SIG-M5 (cell line): ENCODE measurements at places on chromosomes 13 and 19.

DNA sequence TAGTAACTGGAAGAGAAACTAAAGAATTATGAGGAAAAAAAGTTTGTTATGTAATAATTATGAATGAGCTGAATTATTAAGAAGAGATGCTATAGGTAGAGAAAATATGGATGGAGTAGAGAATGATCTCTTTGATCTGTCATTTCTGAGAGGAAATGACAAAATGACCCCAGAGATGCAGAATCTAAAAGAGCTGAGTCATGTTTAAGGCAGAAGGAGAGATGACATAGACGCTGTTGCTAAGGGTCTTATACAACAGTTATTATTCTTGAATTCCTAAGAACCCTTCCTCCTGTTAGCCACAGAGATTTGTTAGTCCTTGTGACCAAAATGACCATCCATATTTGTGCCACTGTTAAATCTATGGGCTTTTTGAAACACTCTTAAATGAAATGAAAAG, 58.3 kb upstream of the FREM2 start:
- no peak for DNase-seq

- DNase-seq: no peak
Observed at GRCh38 chr13:99332456-99332855, 25.3 kb upstream of the GPR183 start.

DNA sequence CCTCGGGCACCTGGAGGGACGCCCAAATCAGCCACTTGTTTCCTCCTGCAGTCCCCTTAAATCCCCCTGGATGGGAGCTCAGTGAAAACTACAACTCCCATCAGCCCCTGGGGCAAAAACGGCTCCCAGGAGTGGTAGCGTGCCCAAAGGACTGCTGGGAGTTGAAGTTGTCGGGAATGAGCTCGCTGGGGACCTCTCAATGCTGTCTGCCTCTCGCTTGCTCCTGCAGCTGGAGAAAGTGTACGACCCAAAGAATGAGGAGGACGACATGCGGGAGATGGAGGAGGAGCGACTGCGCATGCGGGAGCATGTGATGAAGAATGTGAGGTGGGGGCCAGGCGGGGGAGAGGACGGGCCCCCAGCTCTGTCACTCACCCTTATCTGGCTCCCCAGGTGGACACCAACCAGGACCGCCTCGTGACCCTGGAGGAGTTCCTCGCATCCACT, 14.7 kb upstream of the DHDH start:
- DNase-seq: no peak

- no peak for DNase-seq
Observed at GRCh38 chr13:113110048-113110851, 4.7 kb downstream of the F7 start.

DNA sequence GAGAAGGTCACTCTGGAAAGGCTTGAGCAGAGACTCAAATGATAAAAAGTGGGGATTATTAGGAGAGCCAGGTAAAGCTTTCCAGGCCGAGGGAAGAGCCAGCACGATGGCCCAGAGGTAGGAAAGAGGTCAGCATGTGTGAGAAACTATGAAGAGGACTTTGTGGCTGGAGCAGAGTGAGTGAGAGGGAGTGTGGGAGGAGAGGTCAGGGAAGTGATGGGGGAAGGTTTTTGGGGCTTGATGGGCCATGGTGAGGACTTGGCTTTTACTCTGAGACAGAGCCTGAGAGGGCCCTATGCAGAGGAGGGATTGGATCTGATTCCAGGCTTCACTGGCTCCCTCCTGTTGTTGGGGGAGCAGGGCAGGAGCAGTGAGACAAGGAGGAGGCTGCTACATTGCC, 5.3 kb downstream of the CATSPERG start:
- DNase-seq: no peak

- DNase-seq: no peak
Observed at GRCh38 chr13:21744149-21744548, 73.3 kb downstream of the FGF9 start.

DNA sequence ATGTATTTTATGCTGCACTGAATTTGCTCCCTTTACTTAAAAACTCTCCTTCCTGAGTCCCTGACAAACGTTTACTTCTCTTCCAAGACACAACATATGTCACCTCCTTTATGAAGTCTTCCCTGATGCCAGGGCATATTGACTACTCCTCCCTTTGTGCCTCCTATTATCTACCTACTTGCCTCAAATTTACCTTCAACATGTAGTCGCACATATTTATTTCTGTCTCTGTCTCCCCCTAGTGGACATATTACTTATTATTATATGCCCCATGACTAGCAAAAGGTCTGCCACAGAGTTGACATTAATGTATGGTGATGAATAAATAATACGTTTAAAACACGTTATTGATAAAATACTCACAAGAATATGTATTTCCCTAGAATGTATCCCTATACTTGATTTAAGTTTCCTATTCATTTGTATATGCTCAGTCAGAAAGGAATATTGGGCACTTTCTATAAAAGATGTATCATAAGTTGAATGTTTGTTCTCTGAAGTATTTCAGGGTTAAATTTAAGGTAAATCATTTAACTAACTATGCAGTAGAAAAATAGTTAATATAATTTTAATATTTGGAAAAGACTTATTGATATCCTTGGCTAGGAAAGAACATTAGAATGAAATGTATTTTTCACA, 250.3 kb upstream of the ATXN8OS start:
- no peak for DNase-seq

DNA sequence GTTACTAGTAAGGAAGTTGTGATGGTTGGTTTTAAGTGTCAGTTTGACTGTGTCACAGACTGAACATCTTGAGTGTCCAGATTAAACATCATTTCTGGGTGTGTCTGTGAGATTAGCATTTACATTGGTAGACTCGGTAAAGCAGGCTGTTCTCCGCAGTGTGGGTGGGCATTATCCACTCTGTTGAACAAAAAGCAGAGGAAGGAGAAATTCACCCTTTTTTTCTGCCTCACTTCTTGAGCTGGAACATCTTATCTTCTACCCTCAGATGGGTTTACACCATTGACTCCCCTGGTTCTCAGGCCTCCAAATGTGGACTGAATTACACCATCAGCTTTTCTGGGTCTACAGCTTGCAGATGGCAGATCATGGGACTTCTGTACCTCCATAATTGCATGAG, 63.7 kb upstream of the ZDHHC20 start:
- no peak for DNase-seq

GRCh38 chr13:21639561-21639960, 31.3 kb upstream of the FGF9 start:
- no peak for DNase-seq

GRCh38 chr13:48594096-48594815, 59.5 kb upstream of the CYSLTR2 start:
- no peak for DNase-seq

- no peak for DNase-seq
Observed at GRCh38 chr19:28309070-28309469, 903.9 kb downstream of the UQCRFS1 start.

- no peak for DNase-seq
Observed at GRCh38 chr13:26495750-26496149, 61.7 kb upstream of the WASF3 start.

DNA sequence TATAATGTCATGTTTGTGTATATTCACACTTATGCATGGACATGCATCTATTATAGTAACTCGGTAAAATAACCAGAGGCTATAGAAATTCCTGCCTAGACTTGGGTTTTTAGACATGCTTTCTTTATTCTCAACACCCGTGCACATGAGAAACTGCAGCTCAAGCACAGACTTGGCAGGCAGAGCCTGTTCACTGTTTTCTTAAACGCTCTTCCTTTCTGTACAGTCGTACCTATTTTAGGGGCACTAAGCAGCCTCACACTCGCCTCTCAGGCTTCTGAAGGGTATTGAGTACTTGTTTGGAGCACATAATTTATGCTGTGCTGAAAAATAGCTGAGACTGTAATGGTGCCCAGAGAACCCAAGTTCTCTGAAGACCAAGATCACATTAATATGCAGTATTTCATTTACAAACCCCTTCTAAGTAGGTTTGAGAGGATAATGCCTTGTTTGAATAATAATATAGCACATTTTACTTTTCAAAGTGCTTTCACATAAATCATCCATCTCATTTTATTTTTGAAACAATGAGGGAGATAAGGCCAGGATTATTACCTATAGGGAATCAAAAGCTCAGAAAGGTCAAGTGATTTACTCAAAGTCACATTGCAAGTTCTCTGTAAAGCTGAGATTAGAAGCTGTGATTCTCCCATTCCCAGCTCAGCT, 429.9 kb downstream of the SPRY2 start:
- DNase-seq: no peak

DNA sequence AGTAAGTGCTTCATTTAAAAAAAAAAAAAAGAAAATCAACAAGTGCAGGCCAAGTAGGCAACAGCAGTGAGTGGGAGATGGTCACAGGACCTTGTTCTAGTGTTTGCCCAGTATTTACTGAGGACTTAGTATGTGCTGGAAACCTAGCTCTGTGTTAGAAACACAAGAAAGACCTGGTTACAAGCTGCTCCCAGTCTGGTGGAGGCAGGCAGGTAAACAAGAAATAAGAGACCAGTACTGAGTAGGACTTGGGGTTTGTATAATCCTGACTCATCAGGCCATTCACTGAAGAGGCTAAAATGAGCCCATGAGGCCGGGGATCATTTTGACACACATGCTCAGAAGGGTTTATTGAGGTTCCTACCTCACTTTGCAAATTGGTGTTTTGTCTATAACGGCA, 21.5 kb upstream of the SERPINE3 start:
- no peak for DNase-seq

DNA sequence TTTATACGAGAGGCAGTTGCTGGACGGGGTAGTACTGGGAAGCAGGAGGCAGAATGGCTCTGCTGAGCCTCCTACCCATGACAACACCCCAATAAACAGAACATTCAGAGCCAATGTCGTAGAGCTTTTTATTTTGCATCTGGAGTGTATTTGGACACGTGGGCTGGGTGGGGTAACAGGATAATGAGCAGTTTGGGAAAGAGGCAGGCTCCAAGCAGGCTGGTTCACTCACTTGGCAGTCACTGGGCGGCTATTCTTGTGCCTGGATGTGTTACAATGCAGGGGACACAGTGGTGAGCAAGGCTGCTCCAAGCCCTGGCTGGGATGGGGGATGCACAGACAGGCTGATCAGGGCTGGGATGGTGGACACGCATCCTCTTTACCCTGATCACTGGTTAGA, 9.5 kb downstream of the ACTMAP start:
- no peak for DNase-seq

DNA sequence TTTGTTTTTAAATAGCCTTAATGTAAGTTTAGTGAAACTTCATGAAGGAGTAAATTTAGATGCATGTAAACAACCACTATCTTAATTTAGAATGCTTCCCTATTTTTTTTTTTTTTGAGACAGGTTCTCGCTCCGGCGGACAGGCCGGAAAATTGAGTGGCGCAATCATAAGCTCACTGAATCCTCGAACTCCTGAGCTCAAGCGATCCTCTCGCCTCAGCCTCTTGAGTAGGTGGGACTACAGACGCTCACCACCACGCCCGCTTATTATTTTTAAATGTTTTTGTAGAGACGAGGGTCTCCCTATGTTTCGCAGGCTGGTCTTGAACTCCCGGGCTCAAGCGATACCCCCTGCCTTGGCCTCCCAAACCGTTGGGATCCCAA, 1.6 kb downstream of the TEX30 start:
- no peak for DNase-seq

DNA sequence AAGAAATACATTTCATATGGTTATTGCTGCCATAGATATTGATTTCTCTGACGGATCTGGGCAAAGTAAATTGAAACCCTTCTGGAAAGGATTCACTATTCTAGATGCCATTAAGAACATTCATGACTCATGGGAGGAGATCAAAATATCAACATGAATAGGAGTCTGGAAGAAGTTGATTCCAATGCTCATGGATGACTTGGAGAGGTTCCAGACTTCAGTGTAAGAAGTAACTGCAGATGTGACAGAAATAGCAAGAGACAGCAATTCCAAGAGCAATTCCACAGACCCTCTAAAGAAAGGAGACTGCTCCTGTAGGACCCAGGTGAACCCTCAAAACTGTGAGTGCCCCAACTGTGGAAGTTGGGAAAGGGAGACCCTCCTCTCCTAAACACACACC, 30.9 kb upstream of the KCTD12 start:
- no peak for DNase-seq

GRCh38 chr13:48775285-48775684, 121.6 kb downstream of the CYSLTR2 start:
- DNase-seq: no peak

- DNase-seq: no peak
Observed at GRCh38 chr19:5547881-5548280, 19.9 kb downstream of the TINCR start.

GRCh38 chr13:43725460-43725859, 61.3 kb downstream of the ENOX1 start:
- DNase-seq: no peak

GRCh38 chr19:39154100-39154628, 28.6 kb downstream of the PAK4 start:
- DNase-seq: no peak

GRCh38 chr19:11047866-11048265, 41.4 kb upstream of the LDLR start:
- DNase-seq: no peak

DNA sequence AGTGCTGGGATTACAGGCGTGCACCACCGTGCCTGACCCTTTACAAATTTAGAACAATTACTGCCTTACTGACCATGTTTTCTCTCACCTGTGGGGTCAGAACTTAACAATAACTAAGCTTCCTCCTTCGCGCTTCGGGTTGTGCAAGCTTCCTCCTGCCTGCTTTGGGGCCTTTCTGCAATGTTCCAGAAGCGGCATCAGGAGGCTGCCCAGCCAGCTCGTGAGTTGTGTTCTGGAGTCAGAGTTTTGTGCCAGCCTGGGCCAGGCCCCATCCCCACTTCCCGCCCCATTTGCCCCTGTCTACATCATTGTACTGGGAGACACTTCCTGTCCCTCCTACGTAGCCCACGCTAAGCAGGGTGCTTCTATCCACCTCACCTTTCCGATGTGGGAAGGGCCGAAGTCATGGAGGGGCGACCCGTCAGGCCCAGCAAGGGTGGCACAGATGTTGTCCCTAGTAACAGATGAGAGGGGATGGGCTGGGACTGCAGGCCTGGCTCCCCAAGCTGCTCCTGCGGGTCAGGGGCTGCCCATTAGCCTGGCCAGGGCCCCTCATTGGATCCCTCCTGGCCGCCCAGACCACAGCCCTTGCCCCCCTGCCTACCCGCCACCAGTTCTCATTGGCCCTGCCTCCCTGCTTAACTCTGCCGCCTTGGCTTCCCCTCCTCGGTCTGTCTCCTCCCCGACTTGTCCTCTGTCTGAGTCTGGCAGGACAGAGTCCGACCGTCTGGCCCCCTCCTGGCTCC, 13.4 kb downstream of the UHRF1 start:
- DNase-seq: no peak

GRCh38 chr13:78393286-78394142, 209.8 kb downstream of the POU4F1 start:
- DNase-seq: no peak
